Pancreas (tissue), 10 donors: ENCODE measurements at places on chromosomes 4 and X.
A peak's percentile ranks its signal among the peaks of the same experiment; 100 is the strongest.

GRCh38 chrX:63566856-63567255 is 215.7 kb upstream of the SPIN4 start:
- no peak for DNase-seq
- no peaks in the 10 kb centered on the region for H3K36me3 ChIP-seq
- H3K4me3 ChIP-seq, result no peak overlapping the region
- no peak overlapping the region for H3K27ac ChIP-seq

DNA sequence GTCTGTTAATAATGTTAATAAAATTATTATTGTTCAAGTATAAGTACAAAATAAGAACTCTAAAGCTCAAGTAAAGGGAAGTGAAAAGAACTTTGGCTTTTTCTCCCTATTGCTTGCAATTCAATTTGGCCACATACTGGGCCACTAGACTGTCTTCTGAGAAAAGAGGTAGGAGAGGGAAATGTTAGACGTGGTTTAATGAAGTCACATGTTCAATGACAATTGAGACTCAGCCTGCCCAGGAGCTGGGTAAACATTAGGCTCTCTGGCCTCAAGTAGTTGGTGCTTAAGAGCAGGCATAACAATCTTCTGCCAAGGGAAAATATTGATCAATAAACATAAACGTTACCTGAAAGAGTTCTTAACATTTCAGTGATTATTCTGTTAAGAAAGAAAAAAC is 15.1 kb upstream of the PRSS12 start:
- no peaks in the 10 kb centered on the region for H3K4me1 ChIP-seq
- no peak overlapping the region for H3K4me3 ChIP-seq
- H3K27me3 ChIP-seq, result no peaks in the 10 kb centered on the region
- no peak overlapping the region for H3K27ac ChIP-seq

DNA sequence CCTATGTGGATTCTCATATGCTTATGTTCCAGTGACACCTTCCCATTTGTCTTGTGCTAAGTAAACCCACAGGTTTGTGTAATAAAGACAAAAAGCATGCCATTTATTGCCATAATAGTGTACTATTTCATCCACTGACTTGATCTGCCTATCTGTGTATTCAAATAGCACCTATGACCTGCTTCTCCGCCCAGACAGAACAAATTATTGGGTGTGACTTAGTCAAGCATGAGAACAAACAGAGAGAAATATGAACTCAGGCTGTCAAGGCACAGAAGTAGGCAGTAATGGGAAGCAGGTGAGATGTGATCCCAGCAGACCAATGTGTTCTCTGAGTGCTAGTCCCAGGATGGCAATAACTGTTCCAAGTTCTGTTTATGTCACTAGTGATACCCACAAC is 25.4 kb downstream of the ELOVL6 start:
- no peaks in the 10 kb centered on the region for H3K36me3 ChIP-seq
- no peak overlapping the region for H3K27ac ChIP-seq
- no peaks in the 10 kb centered on the region for H3K27me3 ChIP-seq
- no peaks in the 10 kb centered on the region for H3K4me1 ChIP-seq
- no peak for DNase-seq

DNA sequence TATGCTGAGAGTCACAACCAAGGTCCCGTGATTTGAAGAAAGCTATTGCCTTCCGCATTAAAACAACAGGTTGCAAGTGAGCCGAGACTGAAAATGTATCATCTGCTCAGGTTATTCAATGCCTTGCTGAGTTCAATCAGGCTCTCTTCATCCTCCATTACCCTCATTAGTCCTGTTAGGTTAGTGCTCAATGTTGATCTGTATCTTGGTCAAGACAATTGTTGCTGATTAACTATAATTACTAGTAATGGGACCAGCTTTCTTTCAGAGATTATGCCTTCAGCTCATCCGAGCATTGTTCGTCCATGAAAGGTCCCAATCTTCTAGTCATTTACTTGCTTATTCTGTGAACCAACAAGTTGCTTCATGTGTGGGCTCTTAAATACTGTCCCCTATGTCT is 534.6 kb upstream of the FAM241A start:
- no peaks in the 10 kb centered on the region for H3K4me1 ChIP-seq
- H3K27me3 ChIP-seq, result no peaks in the 10 kb centered on the region
- no peaks in the 10 kb centered on the region for H3K36me3 ChIP-seq
- no peak overlapping the region for H3K27ac ChIP-seq

- H3K4me3 ChIP-seq, result no peak overlapping the region
- H3K36me3 ChIP-seq, result no peaks in the 10 kb centered on the region
- DNase-seq, result no peak
Observed at GRCh38 chrX:39214387-39215126, 413.3 kb downstream of the MID1IP1 start.

DNA sequence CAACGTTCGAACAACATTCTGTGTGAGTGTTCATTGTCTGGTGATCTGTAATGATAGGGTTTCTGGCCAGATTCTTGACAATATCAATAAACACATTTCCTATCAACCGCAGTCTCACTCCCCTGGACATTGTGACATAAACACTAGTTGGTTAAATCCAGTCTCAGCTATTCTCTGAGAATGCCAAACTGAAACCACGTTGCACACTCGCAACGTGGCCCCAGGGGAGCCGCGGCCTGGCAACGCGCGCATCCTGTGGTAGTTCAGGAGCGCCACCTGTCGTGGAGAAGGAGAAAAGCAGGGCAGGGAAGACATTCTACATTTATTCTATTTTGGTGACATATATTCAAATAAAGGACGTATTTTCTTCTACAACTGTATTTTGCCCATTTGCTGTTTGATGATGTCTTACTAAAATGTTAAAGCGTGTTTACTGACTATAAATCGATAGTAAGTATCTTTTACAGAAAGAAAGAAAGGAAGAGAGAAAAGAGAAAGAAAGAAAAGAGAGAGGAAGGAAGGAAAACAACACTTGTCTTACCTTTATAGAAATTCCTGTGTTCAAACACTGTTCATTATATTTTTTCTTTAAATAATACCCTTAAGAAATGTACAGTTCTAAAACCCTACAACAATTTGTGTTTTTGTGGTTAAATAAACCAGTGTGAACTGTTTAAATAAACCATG is 738.3 kb upstream of the FRG1 start:
- H3K4me1 ChIP-seq, result no peaks in the 10 kb centered on the region
- H3K36me3 ChIP-seq, result no peaks in the 10 kb centered on the region
- no peak overlapping the region for H3K27ac ChIP-seq
- H3K4me3 ChIP-seq, result no peak overlapping the region
- peak; percentile 17 for DNase-seq
- no peaks in the 10 kb centered on the region for H3K27me3 ChIP-seq

DNA sequence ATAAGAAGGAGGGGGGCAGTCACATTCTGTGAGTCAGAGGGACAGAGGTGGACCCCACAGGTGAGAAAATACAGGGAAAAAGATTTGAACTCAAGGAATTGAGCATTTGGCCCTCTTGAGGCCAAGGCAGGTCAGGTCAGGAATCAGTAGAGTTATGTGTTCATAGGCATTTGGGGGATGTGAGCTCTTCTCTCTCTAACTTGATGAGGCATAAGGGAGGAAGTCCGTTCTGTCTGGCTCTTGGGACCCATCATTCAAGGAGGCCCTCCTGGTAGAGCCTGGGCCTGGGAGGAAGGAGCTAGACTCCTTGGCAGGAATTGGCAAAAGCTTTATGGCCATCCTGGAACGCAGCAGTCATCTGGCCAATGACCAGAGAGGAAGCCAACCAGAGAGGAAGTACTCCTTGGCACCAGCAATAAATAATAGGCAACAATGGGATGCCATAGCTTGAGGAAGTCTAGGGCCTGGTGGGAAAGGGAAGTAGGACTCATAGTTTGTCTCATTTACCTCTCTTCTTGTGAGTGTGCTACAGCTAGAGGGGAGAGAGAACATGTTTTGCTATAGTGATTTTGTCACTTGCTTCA is 53.0 kb downstream of the MSN start:
- H3K4me3 ChIP-seq, result no peak overlapping the region
- DNase-seq, result no peak
- no peaks in the 10 kb centered on the region for H3K27me3 ChIP-seq
- no peak overlapping the region for H3K27ac ChIP-seq
- no peaks in the 10 kb centered on the region for H3K36me3 ChIP-seq

DNA sequence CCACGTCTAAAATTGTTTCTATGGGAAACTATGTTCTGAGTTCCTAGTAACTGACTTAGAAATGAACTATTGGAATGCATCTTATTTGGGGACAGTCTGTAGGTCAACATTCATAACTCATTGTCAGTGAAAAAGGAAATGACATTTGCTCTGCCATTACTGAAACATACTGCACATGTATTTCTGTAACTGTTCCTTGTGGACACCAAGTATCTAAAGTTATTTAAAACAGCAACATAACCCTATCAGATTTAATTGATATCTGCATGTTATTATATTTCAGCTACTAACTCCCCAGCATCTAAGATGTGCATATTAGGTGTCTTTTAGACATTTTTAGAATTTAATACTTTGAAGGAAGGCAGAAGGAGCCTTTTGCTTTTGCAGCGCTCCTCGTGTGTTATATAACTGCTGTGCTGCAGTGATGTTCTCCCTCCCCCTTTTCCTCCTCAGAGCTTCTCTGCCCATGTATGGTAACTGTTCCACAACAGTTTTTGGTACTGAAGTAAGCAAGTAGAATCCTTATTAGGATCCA is 37.2 kb upstream of the TMEM131L start:
- peaks cover 6% of the 10 kb centered on the region for H3K4me1 ChIP-seq
- DNase-seq, result no peak
- no peak overlapping the region for H3K27ac ChIP-seq
- H3K4me3 ChIP-seq, result no peak overlapping the region

- no peaks in the 10 kb centered on the region for H3K27me3 ChIP-seq
- no peaks in the 10 kb centered on the region for H3K36me3 ChIP-seq
- H3K4me1 ChIP-seq, result no peaks in the 10 kb centered on the region
- H3K27ac ChIP-seq, result no peak overlapping the region
Observed at GRCh38 chrX:133053861-133054598, 42.9 kb downstream of the USP26 start.

GRCh38 chr4:82989575-82990429 is 20.8 kb downstream of the LIN54 start:
- DNase-seq, result no peak
- no peak overlapping the region for H3K4me3 ChIP-seq
- no peak overlapping the region for H3K27ac ChIP-seq
- no peaks in the 10 kb centered on the region for H3K4me1 ChIP-seq
- H3K36me3 ChIP-seq, result no peaks in the 10 kb centered on the region

DNA sequence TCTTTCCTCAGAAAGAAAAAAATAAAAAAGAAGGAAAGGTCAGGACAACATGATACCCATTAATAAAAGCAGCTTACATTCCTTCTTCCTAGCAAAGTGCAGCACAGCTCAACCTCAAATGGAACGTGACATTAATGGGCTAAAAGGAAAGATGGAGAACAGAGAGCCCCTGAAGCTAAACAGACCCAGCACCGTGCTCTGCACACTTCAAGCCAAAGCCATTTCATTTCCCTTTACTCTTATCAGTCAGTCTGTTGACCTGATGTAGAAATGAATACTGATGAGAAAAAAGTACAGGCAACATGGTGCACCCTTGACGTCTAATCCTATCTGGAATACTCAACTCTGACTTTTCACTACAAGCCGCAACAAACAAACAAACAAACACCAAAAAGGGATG is 57.7 kb upstream of the EDNRA start:
- no peaks in the 10 kb centered on the region for H3K4me1 ChIP-seq
- no peak overlapping the region for H3K27ac ChIP-seq
- no peaks in the 10 kb centered on the region for H3K27me3 ChIP-seq
- no peak overlapping the region for H3K4me3 ChIP-seq

DNA sequence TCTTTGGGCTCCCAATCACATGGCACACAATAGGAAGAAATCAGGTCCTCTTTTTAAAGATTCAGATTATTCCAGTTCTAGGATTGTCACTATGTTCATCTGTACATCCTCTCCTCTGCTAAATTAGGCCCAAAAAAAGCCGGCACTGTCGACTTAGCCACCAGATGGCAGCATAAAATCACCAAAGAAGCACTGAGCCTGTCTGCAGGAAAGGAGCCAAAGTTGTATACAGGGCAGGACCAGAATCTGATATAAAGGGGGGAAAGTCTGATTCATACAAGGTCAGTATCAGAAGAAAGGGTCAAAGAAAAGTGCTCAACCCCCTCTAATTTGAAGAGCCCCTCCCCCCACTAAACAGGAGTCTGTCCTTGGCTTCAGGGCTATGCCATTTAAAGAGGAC is 292.5 kb downstream of the CHIC1 start:
- no peak overlapping the region for H3K27ac ChIP-seq
- DNase-seq, result peak; percentile 7
- no peaks in the 10 kb centered on the region for H3K27me3 ChIP-seq
- H3K4me3 ChIP-seq, result no peak overlapping the region
- no peaks in the 10 kb centered on the region for H3K4me1 ChIP-seq
- H3K36me3 ChIP-seq, result no peaks in the 10 kb centered on the region

- no peaks in the 10 kb centered on the region for H3K27me3 ChIP-seq
- DNase-seq, result no peak
- H3K27ac ChIP-seq, result no peak overlapping the region
- H3K4me1 ChIP-seq, result peaks cover 14% of the 10 kb centered on the region
Observed at GRCh38 chr4:128524311-128524710, 236.7 kb upstream of the PGRMC2 start.

GRCh38 chr4:142984871-142985585 is 138.9 kb upstream of the INPP4B start:
- no peak overlapping the region for H3K4me3 ChIP-seq
- H3K27ac ChIP-seq, result no peak overlapping the region
- no peaks in the 10 kb centered on the region for H3K4me1 ChIP-seq
- H3K36me3 ChIP-seq, result no peaks in the 10 kb centered on the region
- no peaks in the 10 kb centered on the region for H3K27me3 ChIP-seq

- H3K27me3 ChIP-seq, result peaks cover 11% of the 10 kb centered on the region
- H3K27ac ChIP-seq, result no peak overlapping the region
- H3K4me1 ChIP-seq, result no peaks in the 10 kb centered on the region
- no peak overlapping the region for H3K4me3 ChIP-seq
Observed at GRCh38 chr4:55284331-55284730, 61.7 kb upstream of the SRD5A3 start.

GRCh38 chr4:39682138-39682537 is 15.8 kb upstream of the UBE2K start:
- no peak for DNase-seq
- H3K36me3 ChIP-seq, result no peaks in the 10 kb centered on the region
- H3K27me3 ChIP-seq, result no peaks in the 10 kb centered on the region
- H3K4me3 ChIP-seq, result no peak overlapping the region

DNA sequence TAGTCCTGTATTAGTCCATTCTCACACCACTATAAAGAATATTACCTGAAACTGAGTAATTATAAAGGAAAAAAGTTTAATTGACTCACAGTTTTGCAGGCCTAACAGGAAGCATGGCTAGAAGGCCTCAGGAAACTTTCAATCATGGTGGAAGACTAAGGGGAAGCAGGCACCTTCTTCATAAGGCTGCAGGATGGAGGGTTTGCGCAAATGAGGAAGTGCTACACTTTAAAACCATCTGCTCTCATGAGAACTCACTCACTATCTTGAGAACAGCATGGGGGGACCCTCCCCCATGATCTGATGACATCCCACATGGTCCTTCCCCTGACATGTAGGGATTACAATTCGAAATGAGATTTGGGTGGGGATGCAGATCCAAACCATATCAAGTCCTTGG is 12.1 kb upstream of the MAGEA11 start:
- no peaks in the 10 kb centered on the region for H3K4me1 ChIP-seq
- no peaks in the 10 kb centered on the region for H3K36me3 ChIP-seq
- DNase-seq, result no peak
- H3K27ac ChIP-seq, result no peak overlapping the region
- no peaks in the 10 kb centered on the region for H3K27me3 ChIP-seq
